ENCODE measurements at places on chromosomes 11 and 22.

GRCh38 chr11:116692318-116693101, 80.3 kb downstream of the BUD13 start:
- no peak for DNase-seq

DNA sequence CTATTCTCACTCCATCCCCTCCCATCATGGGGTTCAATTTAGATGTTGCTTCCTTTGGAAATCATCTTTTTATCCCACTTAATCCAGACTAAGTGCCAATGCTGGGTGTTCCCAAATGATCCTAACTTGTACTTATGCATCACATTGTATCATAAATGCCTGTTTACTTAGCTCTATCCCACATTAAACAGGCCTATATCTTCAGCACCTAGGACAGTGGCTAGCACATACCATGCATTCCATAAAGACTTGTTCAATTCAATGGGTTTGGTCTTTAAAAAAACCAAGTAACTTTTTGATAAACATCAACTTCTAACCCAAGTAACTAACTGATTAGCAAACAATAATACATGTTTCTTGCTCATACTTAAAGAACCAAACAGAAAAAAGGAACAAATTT, 40.6 kb downstream of the RSF1 start:
- peak; percentile 50 for DNase-seq

- no peak for DNase-seq
These were observed 1.4 kb downstream of the B3GNT6 start for GRCh38 chr11:77035580-77035979.

DNA sequence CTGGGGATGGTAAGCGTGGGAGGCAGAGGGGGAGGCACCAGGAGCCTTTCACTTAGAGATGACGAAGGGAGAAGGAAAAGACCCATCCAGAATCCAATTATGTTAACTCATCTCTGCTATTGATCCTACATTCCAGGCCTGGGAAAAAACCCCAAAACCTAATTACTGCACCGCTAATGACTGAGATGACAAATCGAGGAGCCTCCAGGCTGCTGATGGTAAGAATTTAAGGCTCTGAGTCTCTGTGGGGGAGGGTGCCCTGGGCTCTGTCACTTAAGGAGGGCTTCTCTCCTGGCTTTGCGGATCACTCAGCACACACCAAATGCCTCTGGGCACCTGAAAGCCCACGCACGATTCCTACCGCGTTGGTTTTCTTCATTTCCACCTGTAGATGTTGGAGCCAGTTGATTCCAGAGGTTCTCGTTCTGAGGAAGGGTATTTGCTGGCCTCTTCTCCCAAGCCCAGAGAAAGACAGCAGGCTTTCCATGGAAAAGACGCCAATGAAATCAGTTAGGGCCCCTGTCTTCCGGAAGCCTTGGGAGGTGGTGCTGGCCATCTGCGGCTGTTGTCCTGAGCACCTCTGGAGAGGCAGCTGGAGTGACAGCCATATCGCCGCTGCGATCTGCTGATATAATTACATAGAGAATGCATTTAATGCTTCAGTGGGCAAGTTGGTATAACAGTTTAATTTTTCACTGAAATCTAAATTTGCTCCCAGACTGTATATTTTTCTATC, 751.2 kb downstream of the BRD1 start:
- DNase-seq, result no peak

DNA sequence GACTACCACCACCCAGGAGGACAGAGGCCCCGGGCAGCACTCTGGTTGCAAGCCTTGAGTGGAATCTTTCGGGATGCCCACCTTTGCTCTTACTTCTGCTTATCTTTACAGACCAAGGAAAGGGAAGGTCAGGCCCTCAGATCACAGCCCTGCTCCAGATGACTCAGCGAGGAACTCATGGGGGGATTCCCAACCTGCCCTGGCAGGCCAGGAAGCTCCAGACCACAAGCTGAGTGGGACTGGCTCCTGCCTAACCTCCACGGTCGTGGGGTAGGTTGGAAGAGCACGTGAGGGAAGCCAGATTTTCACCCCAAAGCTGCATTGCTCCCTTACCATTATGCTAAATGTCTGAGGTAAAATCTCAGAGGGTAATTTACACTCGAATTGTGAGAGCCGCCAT, 11.8 kb downstream of the TBC1D10A start:
- DNase-seq, result peak; percentile 89

DNA sequence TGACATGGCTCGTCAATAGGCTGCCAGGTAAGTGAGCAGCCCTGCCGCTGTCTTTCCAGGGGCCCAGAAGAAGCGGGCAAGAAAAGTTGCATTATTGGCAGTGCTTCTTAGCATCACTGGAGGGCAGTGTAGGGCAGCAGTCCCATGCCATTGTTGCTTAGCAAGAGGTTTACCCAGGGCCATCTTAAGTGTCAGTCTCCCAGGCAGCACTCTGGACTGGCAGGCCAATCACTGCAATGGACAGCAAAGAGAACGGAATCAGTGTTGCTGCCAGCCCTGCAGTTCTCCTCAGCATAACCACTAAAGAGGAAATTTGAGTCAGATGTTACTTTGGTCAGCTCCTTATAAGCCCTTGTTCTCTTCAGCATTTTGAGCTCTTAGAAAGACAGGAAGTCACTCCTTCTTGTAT, 13.4 kb upstream of the GRK2 start:
- DNase-seq, result peak; percentile 60

GRCh38 chr11:1529774-1530173, 42.3 kb downstream of the DUSP8 start:
- no peak for DNase-seq

- no peak for DNase-seq
These were observed 17.5 kb downstream of the TMPRSS13 start for GRCh38 chr11:117911694-117912093.

GRCh38 chr11:118845369-118845768, 38.3 kb upstream of the CXCR5 start:
- DNase-seq, result peak; percentile 76

DNA sequence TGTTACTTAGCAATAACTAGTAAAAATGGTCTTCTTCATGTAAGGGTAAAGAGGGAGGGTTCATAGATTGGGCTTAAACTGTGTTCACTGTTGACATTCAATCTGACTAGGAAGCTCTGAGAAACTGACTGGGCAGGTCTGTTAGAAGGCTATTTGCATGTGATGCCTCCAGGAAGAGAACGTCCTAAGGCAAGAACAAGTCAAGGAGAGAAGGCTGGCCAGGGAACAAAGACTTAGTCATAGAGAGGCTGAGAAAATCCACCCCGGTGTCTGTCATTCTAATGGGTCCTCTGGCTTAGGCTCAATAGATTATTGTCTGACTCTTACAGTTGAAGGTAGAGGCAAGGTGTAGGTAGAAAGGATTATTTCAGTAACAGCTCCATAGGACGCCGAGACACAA, 50.3 kb upstream of the CD44 start:
- DNase-seq, result peak; percentile 71

GRCh38 chr11:841981-842369, 354 bp downstream of the POLR2L start:
- DNase-seq, result no peak

DNA sequence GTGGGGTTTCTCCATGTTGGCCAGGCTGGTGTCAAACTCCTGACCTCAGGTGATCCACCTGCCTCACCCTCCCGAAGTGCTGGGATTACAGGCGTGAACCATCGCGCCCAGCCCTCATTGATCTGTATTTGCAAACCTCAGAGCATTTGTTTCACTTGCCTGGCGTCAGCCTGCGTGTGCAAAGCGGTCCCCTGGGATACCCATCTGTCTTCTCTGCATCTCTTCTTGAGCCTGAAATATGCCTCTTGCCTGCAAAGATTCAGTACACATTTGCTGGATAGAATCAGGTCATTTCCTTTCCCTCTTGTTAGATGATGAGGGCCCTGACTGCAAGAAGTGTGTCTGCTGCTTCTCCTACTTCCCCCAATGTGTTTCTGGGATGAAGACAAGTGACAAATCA, 1291.0 kb downstream of the TBC1D22A start:
- no peak for DNase-seq

GRCh38 chr11:34478845-34479663, 34.5 kb downstream of the ELF5 start:
- DNase-seq, result no peak

- no peak for DNase-seq
These were observed 217.6 kb upstream of the CARD18 start for GRCh38 chr11:105357146-105357545.

DNA sequence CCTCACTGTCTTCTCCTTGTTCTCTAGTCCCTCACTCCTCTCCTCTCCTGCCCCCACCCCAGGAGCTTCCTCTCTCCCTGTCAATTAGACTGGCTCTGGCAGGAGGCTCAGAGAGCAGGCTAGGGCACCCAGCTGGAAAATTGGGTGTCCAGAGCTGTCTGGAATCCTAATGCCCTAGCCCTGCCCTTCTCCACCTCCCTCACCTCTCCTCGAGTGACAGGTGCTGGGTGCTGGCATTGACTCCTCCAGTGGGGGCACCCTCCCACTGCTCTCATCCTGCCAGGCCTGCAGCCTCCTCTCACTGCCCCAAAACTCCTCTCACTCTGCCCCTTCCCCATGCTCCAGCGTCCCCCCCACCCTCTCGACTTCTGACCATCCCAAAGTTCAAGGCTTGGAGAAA, 68.9 kb downstream of the CYTH4 start:
- DNase-seq, result no peak

DNA sequence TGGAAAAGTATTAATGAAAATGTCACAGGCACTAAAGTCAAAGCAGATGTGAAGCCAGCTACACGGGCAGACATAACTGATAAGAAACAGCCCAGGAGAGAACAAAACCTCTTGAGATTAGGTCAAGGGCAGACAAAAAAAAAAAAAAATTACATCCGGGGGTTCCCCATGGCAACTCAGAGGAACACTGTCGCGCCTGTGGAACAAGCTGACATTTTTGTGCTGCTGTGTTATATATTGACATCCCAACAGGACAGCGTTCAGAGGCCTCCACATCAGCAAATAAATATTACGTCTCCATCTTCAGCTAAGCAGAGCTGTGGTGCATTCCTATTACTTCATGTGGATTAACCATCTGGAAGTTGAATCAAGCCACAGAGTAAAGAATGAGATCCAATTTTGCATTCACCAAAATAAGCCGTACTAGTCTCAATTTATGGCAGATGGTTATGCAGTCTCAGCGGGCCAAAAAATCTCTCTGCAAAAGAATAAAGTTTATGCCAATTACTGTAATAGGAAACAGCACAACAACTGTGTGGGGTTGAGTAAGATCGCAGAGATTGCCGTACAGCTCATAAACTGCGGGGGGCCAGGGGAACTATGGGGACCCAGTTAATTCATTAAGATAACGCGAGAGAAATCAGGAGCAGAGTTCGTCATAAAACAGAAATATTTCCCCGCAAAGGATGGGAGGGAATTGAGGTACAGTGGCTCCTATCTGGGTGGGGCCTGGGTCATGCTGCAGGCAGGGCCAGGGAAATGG, 41.3 kb upstream of the MN1 start:
- DNase-seq, result no peak

- no peak for DNase-seq
These were observed 20.0 kb upstream of the SYT12 start for GRCh38 chr11:67002921-67003411.

DNA sequence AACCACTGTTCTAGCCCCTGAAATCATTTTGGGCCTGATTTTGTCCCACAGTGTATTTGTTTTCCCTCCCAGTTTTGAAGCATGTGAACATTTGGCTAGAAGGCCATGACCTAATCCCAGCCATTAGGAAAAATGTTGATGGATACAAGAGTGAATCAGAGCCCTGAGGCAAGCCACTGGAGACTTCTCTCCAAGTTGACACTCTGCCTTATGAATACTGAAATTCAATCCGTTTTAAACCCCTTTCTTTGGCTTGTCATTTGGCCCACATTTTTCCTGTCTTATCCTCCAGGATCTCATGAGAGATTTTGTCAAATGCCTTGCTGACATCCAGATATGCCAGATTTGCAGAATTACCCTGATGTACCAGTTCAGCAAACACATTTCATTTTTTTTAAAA, 158.8 kb downstream of the FAT3 start:
- DNase-seq, result peak; percentile 55

GRCh38 chr11:78354408-78355308, 63.0 kb downstream of the GAB2 start:
- DNase-seq, result no peak

DNA sequence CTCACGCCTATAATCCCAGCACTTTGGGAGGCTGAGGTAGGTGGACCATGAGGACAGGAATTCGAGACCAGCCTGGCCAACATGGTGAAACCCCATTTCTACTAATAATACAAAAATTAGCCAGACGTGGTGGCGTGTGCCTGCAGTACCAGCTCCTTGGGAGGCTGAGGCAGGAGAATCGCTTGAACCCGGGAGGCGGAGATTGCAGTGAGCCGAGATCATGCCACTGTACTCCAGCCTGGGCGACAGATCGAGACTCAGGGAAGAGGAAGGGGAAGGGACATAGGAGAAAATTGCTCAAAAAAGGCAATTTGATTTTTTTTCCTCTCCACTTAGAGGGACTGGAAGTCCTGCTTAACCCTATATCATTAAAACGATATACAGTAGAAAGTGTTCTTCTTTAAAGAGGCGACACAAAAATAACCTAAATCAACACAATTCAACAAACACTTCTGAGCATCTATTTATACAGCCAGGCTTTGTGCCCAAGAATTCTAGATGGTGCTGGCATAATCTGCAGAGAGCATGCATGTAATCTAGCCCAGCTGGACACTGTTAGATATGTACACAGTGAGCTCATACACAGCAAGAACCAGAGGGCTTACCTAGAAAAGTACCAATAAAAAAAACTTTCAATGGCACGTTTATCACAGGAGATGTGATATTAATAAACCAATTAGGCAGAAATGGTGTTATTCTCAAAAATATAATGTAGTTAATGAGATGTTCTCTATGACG, 20.9 kb upstream of the DENND5A start:
- DNase-seq, result no peak

- DNase-seq, result peak; percentile 1
These were observed 857.2 kb upstream of the TENM4 start for GRCh38 chr11:80297858-80298632.

DNA sequence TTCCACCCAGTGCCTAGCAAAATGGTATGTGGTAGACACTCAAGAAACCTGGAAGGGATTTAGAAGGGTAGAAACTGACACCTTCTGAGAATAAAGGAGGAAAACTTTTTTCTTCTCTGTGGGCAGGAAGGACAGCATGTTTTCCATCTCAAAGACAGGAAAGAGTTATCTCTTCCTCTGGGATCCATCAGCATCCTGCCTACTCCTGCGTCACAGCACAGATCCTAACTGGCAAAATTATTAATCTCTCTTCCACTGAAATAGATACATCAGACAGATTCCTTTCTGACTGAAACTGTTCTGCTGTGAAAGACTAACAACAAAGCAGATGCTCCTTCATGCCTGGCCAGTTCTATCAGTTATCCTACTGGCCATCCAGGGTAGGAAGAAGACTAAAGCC, 147.2 kb downstream of the SPON1 start:
- no peak for DNase-seq

GRCh38 chr22:35534091-35534490, 6.5 kb upstream of the RASD2 start:
- no peak for DNase-seq
